ENCODE measurements at places on chromosomes 5 and 9.
A peak's percentile ranks its signal among the peaks of the same experiment; 100 is the strongest.

- no peaks in the 10 kb centered on the region for H3K4me1 ChIP-seq
- H3K27ac ChIP-seq, result no peak overlapping the region
- DNase-seq, result no peak
- no peaks in the 10 kb centered on the region for H3K36me3 ChIP-seq
- H3K27me3 ChIP-seq, result no peaks in the 10 kb centered on the region
These were observed 951.1 kb upstream of the NUDT12 start for GRCh38 chr5:104513640-104514072.

- H3K4me3 ChIP-seq, result no peak overlapping the region
- H3K36me3 ChIP-seq, result no peaks in the 10 kb centered on the region
- H3K27me3 ChIP-seq, result no peaks in the 10 kb centered on the region
- DNase-seq, result no peak
These were observed 186.8 kb upstream of the NFIB start for GRCh38 chr9:14500705-14501104.

GRCh38 chr9:83937861-83938455 is 16.7 kb upstream of the KIF27 start:
- H3K4me1 ChIP-seq, result no peaks in the 10 kb centered on the region
- no peak for DNase-seq
- H3K36me3 ChIP-seq, result no peaks in the 10 kb centered on the region
- no peak overlapping the region for H3K27ac ChIP-seq
- H3K27me3 ChIP-seq, result no peaks in the 10 kb centered on the region
- H3K4me3 ChIP-seq, result no peak overlapping the region

- H3K27ac ChIP-seq, result peak overlapping the region; percentile 67
- no peaks in the 10 kb centered on the region for H3K36me3 ChIP-seq
- DNase-seq, result peak; percentile 86
- H3K27me3 ChIP-seq, result no peaks in the 10 kb centered on the region
These were observed 92.6 kb downstream of the DPYSL3 start for GRCh38 chr5:147417135-147417813.

GRCh38 chr5:32628049-32628844 is 42.9 kb downstream of the SUB1 start:
- no peak overlapping the region for H3K4me3 ChIP-seq
- H3K27ac ChIP-seq, result no peak overlapping the region
- no peaks in the 10 kb centered on the region for H3K36me3 ChIP-seq
- H3K4me1 ChIP-seq, result no peaks in the 10 kb centered on the region
- no peaks in the 10 kb centered on the region for H3K27me3 ChIP-seq

DNA sequence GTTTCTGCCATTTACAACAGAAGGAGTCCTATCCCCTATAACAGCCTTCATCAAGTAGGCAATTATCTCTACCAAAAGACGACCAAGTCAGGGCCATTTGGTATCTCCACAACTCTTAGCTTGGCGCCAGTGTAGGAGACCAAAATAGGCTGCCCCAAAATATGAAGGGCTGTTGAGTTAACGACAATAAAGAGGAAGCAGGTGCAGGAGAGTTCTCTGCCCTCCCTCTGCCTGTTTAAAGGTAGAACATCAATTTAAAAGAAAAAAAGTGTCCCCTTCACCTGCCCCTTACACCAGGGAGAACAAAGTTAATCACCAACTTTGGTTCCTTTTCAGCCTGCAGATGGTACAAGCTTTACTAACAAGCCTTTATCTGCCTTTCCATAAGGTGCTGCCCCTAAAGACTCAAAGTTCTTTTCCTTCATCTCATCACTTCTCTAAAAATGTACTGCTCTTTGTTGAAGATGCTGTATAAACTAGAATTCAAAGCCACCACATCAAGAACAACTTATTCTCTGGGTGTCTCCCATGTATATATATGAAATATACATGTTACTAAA is 33.3 kb downstream of the PPP1R2B start:
- no peaks in the 10 kb centered on the region for H3K4me1 ChIP-seq
- H3K27me3 ChIP-seq, result no peaks in the 10 kb centered on the region
- H3K27ac ChIP-seq, result no peak overlapping the region
